ENCODE measurements at places on chromosomes 11 and 22.

GRCh38 chr11:75051043-75051442, 45.6 kb downstream of the OR2AT4 start:
- DNase-seq: no peak

DNA sequence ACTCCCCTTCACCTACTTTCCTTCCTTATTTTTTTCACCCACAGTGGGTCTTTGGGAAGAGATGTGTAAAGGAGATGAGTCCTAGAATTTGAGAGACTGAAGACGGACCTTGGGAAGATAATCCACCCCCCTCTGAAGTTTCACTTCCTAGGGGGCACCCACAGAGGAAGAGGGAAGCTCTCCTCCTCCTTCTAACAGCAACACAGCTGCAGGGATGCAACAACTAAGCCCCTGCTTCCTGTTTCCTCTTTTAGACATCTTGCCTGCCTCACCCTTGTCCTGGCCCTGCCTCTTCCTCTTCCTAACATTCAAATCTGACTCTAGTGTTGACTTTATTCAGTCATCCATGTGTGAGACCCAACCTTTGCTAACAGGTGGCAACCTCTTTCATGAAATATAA, 424.6 kb downstream of the BUD13 start:
- DNase-seq: peak; percentile 17

GRCh38 chr22:30430933-30431332, 5.4 kb downstream of the MTFP1 start:
- DNase-seq: no peak

DNA sequence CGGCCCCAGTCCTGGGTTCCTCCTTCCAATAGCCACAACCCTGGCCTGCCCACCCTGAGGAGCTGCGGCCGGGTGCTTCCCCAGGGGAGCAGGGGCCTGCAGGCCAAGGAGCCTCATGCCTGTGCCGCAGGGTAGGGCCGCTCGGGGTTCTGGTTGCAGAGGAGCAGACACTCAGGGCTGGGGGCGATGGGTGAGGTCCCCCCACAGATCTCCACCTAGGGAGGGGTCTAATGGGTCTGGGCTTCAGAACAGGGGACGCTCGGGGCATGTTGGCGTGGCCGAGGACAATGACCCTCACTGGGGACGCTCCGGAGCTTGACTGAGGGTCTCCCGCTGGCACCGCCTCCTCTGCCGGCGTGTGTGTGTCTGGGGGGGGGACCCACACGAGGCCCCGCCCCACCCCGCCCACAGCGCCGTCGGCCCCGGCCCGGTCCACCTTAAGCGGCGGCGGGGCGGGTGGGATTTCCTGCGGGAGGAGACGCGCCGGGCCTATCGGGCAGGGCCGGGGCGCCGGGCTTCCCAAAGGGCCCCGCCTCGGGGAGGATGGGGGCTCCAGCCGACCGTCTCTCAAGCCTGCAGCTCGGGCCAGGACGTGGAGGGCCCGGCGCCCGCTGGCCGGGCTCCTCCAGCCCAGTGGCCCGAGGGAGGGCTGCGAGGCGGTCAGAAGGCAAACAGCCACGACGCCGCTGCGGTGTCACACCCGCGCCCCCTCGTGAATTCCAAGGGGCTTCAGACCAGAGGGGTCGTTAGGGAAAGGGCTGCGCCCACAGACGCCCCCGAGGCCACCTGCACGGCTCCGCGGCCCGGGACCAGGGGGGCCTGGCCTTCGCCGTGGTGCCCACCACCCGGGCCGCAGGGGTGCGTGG, 640 bp upstream of the ZDHHC8 start:
- DNase-seq: peak; percentile 80

DNA sequence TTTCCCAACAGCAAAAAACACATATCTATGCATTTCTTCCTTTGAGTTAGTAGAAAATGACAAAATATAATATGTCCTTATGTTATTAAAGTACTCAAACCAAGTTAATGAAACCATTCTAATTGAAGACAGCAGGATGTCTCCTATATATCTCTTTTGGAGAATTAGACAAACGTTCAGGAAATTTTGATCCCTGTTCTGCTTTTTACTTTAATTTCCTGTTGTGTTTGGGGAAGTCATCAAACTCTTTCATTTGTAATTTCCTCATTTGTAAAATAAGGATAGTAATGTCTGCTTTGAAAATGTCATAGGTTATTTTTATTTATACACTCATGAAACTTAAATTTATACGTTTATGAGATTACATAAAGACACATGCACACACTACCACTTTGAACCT, 281.8 kb upstream of the ANO5 start:
- DNase-seq: no peak

- no peak for DNase-seq
These were observed 137.6 kb upstream of the TTC12 start for GRCh38 chr11:113176599-113177360.

- no peak for DNase-seq
These were observed 3.6 kb upstream of the OR51L1 start for GRCh38 chr11:4991060-4991459.

GRCh38 chr11:86463120-86463519, 88.4 kb downstream of the CCDC81 start:
- no peak for DNase-seq

DNA sequence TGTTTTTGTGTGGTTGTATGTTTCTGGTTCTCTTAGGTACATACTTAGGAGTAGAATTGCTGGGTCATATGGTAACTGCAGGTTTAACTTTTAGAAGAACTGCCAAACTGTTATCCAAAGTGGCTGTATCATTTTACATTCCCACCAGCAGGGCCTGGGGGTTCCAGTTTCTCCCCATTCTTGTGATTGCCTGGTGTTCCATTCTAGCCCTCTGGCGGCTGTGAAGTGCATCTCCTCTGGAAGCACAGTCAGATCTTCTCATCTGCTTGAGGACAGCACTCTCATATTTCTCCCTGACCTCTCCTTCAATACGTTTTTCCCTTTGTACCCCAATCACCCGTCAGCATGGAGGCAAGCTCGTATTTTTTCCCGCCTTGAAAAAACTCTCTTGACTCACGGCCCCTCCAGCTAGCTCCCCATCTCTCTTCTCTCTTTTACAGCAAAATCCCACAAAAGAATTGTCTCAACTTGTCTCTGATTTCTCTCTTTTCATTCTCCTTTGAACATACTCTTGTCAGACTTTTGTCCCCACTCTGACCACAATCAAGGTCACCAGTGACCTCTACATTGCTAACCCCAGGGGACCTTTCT, 56.8 kb upstream of the THY1 start:
- peak; percentile 4 for DNase-seq

GRCh38 chr11:118334745-118335144, 7.8 kb downstream of the CD3D start:
- no peak for DNase-seq
